ENCODE measurements at places on chromosomes 4 and X.

DNA sequence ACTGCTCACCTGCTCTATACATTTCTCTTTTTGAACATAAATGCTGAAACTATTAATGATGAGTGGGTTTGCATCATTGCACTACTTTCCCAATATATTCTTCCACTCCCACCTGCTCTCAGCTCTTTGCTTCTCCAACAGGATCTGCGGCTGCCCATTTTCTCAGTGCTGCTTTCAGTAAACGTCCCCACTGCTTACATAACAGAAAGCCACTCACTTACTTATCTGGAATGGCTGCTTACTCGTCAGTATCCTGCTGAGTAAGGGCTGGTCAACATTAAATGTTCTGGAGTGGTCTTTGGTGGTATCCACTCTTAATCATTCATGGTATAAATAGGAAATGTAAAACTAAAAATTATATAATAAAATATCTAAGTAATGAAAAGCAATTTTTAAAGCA is 112.8 kb upstream of the HPF1 start:
- DNase-seq, result no peak

DNA sequence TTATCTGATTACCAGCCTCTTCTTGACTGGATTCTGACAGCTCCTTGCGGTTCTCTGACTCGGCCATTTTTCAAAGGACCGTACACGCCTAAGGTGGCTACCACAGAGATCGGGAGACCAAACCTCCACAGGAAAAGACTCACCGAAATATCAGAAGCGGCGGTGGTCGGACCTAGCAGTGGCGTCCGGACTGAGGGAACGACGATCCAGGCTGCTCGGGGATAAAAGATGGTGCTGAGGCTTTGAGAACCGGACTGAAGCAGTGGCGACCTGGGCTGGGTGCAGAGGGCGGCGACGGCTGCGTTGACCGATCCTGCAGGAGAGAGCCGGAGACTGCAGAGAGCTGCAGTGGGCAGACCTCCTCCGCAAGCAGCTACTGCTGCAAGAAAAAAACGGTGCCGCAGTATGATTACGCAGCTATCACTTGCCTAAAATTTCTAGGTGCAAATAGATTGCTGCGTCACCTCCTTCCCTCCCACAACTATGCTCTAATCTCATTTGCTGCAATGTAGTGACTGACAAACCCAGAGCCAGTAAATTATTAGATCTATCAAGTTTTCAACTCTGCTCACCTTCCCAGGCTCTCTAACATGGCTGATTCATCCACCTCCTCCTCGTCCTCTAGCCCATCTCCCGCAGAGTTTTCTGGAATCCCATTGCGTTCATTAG is at the start of gene NAP1L2:
Gene NAP1L2, minus strand, starts transcription at position 426 of the 669 bp plus-strand sequence. Its CDS starts 359 bp downstream, at position 67.
- DNase-seq, result no peak

GRCh38 chrX:72069350-72070160 is 62.2 kb downstream of the RTL5 start:
- no peak for DNase-seq

- no peak for DNase-seq
These were observed 57.7 kb upstream of the UGT2B7 start for GRCh38 chr4:69038582-69038981.

GRCh38 chrX:16836371-16836770 is 33.8 kb downstream of the RBBP7 start:
- no peak for DNase-seq

DNA sequence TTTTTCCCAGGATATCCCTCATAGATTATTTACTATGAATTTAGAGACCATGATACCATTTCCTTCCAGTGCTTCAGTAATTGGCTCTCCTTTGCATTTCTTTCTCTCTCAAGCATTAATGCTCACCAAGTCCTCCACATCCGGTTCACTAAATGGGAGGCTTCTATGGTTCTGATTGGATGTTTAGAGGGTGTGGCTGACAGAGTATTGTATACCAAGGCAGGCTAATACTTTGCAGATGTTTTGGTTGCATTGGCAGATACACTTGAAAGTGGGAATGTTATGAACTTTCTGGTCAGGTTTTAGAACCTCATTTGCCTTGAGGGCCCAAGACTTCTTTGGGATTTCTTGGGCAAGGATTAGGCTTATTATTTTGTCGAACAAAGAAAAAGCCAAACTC is 24.2 kb downstream of the CBLL2 start:
- no peak for DNase-seq

GRCh38 chr4:982291-982690 is 4.6 kb upstream of the IDUA start:
- no peak for DNase-seq

DNA sequence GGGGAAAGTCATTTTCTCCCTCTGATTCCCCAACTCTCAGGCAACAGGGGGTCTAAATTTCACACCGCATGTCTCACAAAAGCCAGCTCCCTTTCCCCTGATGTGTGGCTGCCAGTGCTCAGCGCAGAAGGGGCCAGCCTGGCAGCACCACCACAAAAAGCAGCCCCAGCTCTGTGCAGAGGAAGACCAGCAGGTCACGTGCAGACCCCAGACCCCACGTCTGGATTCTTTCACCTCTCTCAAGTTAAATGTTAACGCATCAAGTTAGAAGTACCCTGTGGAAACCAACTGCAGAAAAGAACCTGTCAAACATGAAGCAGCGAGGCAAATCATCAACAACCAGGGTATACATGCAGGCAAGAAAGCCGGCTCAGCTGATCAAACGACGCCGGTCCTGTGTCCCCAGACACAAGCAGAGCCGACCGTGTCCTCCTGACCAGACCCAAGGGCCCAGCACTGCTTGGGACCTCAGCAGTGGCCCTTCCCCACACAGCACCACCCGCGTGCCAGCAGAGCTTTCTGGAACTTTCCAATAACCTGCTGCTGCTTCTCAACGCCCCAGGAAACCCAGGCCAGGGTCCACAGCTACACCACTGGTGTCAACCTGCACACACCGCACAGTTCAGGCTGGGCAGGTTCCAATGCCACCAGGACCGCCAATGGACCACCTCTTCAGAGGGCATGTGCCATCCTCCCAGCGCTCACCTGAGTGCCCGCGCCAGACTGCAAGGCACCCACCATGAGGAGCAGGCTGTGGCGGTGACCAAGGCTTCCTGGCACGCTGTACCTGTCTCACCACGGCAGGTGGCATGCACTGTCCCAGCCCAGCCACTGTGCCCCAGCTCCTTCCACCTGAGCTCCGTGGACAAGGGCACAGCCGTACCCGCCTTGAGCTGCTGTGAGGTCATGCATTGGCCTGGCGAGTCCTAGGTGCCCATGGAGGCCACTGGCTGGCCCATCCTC is 4.0 kb downstream of the LRPAP1 start:
- no peak for DNase-seq

DNA sequence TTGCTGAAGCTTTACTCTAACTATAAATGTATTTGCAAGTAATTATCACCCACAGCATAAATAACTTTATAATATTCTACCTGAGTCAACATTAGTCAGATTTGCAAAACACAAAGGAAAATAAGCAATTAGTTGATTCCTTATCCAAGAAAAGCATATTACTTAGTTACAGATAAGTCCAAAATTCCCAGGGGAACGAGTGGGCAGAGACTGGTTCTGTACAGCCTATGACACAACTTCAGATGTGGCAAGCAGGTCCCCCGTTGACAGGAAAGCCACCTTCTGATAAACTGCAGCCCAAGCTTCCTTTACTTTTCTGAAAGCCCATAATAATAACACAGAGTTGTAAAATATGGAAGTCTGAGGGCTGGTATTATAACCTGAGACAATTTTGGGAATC is 62.4 kb upstream of the NDP start:
- DNase-seq, result no peak
